Mesothelial cell of epicardium (in vitro differentiated cells): ENCODE measurements at places on chromosomes 11 and 22.
A peak's percentile ranks its signal among the peaks of the same experiment; 100 is the strongest.

DNA sequence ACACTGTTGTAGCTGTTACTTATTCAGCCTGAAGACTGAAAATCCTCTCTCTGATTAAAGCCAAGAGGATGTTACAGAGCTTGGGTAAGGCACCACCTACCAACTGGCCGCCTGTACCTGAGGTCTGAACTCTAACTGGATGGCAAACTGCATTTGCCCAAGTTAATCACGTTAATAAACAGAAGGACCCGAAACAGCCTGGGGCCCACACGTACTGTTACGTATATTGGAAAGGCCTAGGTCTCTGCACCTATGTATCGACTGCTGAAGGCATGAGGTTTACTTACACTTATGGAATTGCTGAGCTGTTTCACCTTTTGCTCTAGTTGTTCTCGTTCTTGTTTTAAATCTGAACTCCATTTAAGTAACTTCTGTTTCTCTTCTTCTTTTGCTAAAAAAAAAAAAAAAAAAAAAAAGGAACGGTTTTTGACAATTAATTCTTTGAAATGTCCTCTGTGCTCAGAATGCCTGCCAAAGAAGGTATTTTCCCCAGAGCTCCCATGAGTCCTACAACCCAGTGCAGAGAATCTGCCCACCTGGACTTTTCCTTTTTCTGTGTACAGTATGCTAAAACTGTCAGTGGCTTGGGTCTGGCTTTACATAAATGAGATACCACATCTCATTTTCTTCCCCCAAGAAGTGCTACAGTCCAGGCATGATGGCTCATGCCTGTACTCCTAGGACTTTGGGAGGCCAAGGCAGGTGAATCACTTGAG lies 13.1 kb downstream of the LARGE2 start:
- no peak for DNase-seq

- no peak for DNase-seq
These were observed 73.2 kb downstream of the DBX1 start for GRCh38 chr11:20087118-20087521.

DNA sequence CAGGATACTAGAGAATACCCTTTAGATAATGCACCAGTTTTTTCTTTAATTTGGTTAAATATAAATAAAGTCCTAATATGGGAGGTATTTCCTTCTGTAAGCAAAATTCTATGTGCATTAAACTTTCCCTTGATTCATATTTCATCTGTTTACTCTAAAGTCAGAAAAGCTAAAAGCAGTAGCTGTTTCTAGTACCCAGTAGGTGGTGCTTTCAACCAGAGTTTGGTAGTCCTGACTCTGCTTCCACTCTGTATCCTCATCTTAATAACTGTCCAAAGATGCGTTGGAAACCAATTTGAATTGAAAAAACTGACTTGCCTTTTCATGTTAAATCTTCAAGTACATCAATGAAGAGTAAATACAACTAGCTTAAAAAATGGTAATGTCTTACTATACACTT lies 1065.2 kb downstream of the JRKL start:
- no peak for DNase-seq

- no peak for DNase-seq
These were observed 38.5 kb downstream of the C11orf58 start for GRCh38 chr11:16776711-16777612.

DNA sequence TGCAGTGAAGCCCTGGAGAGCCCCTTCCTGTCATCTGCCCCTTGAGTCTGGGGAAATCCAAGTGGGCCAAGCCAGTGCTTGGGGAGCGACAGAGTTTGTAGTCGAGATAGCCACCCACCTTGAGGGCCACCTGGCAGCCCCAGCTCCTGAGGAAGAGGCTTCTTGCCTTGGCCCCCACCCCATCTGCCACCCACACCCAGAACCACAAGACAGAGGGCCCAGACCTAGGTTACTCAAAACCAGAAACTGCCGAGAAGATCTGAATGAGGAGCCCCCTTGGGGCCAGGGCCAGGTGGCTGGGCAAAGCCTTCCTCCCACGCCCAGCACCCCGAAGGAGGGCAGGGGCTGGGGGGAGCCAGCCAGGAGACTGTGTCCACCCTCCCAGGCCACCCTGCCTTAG lies 18.8 kb upstream of the PRR5 start:
- no peak for DNase-seq

DNA sequence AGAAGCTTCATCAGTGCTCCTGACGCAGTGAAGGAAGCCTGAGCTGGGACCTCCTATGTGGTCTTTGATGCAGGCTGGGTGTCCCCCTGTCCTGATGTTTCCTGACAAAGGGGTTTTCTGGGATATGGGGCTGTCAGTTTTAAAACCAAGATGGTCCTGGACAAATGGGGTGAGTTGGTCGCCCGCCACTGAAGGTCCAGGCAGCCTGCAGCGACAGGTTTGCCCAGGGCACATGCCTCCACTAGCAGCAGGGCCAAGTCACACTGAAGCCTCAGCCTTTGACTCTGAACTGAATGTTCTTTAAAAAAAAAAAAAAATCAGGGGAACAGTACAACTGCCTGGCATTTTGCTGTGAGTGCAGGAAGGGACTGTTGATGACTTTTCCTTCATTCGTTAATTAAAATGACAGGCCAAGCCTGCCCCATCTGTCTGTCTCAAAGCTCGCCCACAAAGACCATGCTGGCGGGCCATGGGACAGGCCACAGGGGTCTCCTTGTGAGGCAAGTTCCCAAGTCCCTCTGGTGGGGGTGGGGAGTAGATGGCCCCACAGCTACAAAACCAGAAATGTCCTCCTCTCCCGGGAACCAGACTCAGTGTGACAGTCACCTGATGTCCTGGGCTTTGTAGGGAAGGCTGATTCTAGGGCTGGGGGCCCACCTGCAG lies 274.8 kb downstream of the CTTN start:
- DNase-seq, result no peak

- DNase-seq, result no peak
These were observed 92.0 kb downstream of the SGSM3 start for GRCh38 chr22:40462195-40462984.

GRCh38 chr22:22480940-22481339 lies 27.6 kb downstream of the ZNF280B start:
- DNase-seq, result no peak

- no peak for DNase-seq
These were observed 78.4 kb downstream of the MYO7A start for GRCh38 chr11:77206264-77207018.

GRCh38 chr22:30309951-30310741 lies 16.6 kb downstream of the TBC1D10A start:
- no peak for DNase-seq

GRCh38 chr11:103051981-103052380 lies 40.0 kb downstream of the DCUN1D5 start:
- no peak for DNase-seq

DNA sequence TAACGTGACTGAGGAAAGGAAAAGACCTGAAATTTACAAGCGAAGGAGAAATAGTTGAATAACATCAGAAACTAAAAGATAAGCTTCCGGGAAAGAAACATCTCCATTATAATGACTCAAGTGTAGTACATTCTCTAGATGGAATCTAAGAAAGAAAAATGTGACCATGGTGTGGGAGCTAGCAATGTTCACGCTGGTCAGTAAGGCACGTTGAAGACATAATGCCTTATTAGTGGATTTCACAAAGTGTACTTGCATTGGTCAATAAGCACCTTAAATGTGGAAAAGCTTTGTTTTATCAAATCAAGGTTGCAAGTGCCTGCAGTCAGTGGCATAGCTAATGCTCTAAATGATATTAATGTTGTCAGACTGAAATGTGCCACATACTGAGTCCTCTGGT lies 2.8 kb upstream of the LARGE1 start:
- DNase-seq, result no peak

GRCh38 chr11:17388609-17389210 lies at the start of gene KCNJ11:
Gene KCNJ11, minus strand, starts transcription at chr11:17388659. Its CDS starts 568 bp downstream, at chr11:17388091.
- no peak for DNase-seq

GRCh38 chr11:66231561-66231960 lies 36.9 kb upstream of the RAB1B start:
- no peak for DNase-seq

DNA sequence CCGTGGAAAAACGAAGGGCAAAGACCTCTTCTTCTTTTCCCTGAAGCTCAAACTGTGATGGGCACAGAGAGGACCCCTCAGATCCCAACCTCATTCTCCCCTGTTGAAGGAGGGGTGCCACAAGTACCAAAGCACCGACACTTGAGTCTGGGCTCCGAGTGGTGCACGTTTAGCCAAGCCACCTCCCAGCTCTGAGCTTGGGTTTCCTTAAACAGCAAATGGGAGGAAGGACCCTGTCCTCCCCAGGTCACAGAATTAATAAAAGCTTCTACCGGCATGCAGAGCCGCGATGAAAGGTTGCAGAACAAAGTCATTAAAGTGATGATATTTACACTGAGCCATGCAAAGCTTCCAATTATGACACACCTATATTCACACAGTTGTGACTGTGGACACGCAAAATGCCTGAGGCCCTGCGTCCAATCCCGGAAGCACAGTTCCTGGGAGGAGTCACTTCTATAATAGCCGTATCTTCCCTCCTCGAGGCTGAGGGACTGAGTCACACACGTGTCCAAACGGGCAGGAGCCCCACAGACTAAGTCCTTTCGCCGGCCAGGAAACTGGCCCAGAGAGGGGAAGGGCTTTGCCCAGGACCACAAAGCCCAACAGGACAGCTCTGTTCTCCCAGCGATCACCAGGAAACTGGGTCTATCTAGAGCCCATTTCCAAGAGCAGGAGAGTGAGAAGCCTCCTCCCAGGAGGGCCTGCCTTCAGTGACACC lies 922 bp upstream of the CSNK1E start:
- DNase-seq, result peak; percentile 42

DNA sequence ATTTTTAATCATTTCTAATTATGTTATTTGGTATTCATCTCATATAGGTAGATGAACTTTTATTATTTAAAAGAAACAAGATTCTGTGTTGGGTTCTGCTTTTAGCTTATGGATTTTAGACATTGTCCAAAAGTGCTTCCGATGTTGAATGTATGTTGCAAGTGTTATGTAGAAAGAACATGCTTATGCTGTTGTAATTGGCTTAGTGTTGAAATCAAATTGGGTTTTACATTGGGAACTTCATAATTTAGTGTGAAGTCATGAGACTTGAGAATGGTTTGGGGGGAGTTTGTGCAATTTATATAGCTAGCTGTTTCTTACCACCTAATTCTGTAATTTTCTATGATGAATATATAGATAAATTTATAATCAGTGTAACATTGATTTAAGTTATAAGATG lies 3.6 kb downstream of the MTMR3 start:
- no peak for DNase-seq

- DNase-seq, result no peak
These were observed 69.0 kb upstream of the ZBED5 start for GRCh38 chr11:10926801-10927211.

DNA sequence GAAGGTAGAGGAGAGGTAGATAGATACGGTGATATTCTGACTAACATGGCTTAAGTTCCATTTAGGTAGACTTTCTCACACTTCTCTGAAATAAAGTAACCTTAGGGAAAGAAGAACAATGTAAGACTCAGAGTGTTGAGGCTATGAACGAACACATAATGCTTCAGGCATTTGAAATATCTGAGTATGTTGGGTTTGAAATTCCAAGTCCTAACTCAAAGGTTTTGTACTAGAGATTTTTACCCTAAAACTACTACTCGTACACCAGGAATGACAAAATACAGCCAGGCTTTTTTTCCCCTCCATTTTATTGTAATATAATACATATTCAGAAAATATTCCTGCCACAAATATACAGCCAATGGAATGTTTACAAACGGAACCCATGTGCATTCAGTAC lies 592.6 kb downstream of the ETS1 start:
- no peak for DNase-seq

GRCh38 chr11:3833449-3833848 lies 7.3 kb downstream of the RHOG start:
- no peak for DNase-seq

DNA sequence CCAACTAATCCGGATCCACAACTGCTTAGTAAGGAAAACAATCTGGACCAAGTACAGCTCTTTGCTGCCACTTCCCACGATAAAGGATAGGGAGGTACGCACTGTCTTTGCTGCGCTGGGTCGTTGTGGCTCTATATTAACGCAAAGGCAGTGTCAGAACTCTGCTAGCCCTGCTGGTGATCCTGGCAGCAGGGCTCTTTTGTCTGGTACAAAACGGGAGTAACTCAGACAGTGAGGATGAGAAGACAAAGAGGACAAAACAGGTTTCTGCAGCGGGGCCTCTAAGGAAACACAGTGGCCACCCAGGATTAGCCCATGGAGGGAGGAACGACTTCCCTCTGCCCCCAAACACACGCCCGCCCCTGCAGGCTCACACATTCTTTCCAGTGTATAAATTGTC lies 26.1 kb downstream of the GAL start:
- no peak for DNase-seq
